ENCODE measurements at places on chromosomes 3 and 15. TPM values are rescaled to one million over a fixed set of nuclear protein-coding genes. Genes with fewer than 3 reads are reported as not detected.

Gene CRTAP
- total RNA-seq: 109 TPM

Gene RCCD1
- 22.7 TPM for total RNA-seq

Gene RBPMS2
- 0.09 TPM for total RNA-seq

Gene SPPL2A
- total RNA-seq: 128 TPM

Gene IL17RE
- 1.5 TPM for total RNA-seq

Gene PARP15
- 0.82 TPM for total RNA-seq

Gene AMT
- 3.3 TPM for total RNA-seq

Gene MYZAP
- total RNA-seq: not detected

Gene MINAR1
- 0.98 TPM for total RNA-seq

Gene CCDC39
- 0.27 TPM for total RNA-seq

Gene SATB1
- total RNA-seq: 23.3 TPM

Gene FBXW12
- 0.27 TPM for total RNA-seq

Gene TGM5
- not detected for total RNA-seq

Gene MKRN2OS
- total RNA-seq: not detected

Gene FETUB
- not detected for total RNA-seq

Gene MST1
- total RNA-seq: 2.9 TPM

Gene PLSCR4
- total RNA-seq: 28.3 TPM

Gene CHRM5
- total RNA-seq: not detected

Gene GYG1
- 53.4 TPM for total RNA-seq

All from fibroblast of the aortic adventitia (primary cell).